Activated T-cell treated with anti-CD3 and anti-CD28 coated beads for 24 hours (primary cell): ENCODE measurements at places on chromosomes 13 and 19.

- no peak for DNase-seq
Measured at GRCh38 chr19:33462112-33462791, 59.3 kb downstream of the PEPD start.

GRCh38 chr19:23983406-23983805 is 68.7 kb downstream of the ZNF726 start:
- DNase-seq, result no peak

- no peak for DNase-seq
Measured at GRCh38 chr13:112078879-112079531, 12.1 kb downstream of the SOX1 start.

DNA sequence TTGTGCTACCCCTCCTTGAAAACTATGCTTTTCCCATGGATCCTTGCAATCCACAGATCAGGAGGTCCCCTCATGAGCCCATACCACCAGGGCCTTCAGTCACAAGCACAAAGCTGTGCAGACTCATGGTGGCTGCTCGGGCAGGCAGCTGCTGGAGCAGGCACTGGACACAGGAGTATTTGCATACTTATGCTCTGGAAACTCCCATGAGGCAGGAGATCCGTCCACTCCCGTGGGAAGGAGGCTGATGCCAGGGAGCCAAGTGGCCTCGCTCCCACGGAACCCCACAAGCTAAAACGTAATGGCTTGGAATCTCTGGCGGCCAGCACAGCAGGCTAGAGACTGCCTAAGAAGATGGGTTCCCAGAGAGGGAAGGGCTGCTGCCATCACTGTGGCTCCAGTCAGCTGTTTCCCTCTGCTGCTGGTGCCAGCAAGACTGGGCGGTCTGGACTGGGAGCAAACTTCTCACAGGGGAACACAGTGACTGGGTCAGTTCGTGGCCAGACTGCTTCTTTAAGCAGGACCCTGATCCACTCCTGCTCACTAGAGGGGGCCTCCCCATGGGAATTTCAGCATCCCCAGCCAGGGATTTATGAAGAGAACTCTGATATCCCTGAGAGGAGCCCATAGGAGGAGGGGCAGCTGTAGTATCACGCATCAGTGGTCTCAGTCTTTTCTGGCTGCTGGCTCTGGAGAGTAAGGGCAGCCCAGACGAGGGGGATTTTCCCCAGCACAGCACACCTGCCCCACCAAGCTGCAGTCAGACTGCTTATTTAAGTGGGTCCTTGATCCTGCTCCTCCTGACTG is 370.3 kb upstream of the ATXN8OS start:
- no peak for DNase-seq

- DNase-seq, result no peak
Measured at GRCh38 chr19:35120492-35120891, 4.9 kb downstream of the FXYD3 start.

DNA sequence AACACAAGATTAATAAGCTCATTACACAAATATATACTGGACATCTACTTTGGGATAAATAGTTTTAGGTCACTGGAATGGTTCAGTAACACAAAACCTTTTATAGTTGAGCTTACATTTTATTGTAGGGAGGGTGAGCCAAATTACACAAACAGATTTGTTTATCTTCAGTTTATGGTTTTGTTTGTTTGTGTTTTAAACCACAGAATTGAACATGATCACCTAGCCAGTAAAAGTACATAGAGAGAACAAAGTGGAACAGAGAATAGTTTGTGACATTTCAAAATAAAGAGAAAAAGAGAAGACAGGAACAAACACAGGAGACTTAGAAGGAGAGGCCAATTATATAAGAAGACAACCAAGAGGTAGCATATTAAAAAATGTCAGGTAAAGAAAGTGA is 1930.2 kb upstream of the PCDH20 start:
- no peak for DNase-seq

DNA sequence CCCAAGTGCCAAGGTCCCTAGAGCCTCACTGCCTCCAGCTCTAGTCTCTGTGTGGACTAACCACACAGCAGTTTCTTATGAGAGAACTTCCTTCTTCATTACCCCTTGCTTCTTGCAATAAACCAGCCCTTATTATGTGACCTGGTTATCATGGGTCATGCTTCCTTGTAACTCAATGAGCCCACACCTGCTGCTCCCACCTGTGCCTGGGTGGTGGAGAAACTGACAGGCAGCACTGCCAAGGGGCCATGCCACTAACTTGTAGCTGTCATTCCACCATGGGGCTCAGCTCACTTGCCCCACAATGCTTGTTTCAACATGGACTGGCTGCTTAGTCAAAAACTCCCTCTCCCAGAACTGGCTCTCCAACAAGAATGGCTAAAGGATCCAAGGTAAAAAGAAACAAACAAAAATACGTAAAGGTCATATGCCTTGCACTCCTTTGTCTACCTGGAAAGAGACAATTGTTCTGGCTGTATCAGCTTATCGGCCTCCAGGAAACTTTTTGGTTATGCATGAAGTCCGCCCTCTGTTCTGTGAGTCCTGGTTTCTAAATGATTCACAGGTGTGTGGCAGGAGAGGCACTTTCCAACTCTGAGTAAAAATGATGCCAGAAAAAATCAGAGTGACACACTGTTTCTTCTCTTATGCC is 446.4 kb downstream of the COG6 start:
- peak; percentile 18 for DNase-seq

GRCh38 chr13:49814551-49815270 is 22.2 kb upstream of the KPNA3 start:
- no peak for DNase-seq

DNA sequence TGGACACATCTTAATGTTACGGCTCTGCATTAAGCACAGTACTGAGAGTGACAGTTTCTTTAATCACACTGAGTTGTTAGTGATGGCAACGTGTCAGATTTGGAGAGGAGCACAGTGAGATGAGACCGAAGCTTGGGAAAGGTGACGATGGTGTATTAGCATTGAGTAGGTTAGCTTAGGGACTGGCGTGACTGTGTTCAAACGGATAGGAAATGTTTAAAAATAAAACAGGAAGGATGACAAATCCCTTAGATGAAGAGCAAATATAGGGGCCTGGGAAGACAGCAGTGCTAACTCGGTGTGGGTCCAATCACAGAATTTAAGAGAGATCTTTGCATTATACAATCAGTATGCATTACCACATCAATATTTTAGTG is 384.3 kb downstream of the HS6ST3 start:
- DNase-seq, result no peak
